ENCODE measurements at places on chromosomes 5 and 9.
A peak's percentile ranks its signal among the peaks of the same experiment; 100 is the strongest.

- DNase-seq, result no peak
These were observed 72.4 kb upstream of the LHFPL2 start for GRCh38 chr5:78720997-78721396.

GRCh38 chr9:126952205-126952977, 37.8 kb downstream of the RALGPS1 start:
- no peak for DNase-seq

GRCh38 chr5:154477382-154478223, 424 bp downstream of the HAND1 start:
- no peak for DNase-seq

GRCh38 chr9:98144631-98145030, 25.6 kb upstream of the TRIM14 start:
- DNase-seq, result no peak

DNA sequence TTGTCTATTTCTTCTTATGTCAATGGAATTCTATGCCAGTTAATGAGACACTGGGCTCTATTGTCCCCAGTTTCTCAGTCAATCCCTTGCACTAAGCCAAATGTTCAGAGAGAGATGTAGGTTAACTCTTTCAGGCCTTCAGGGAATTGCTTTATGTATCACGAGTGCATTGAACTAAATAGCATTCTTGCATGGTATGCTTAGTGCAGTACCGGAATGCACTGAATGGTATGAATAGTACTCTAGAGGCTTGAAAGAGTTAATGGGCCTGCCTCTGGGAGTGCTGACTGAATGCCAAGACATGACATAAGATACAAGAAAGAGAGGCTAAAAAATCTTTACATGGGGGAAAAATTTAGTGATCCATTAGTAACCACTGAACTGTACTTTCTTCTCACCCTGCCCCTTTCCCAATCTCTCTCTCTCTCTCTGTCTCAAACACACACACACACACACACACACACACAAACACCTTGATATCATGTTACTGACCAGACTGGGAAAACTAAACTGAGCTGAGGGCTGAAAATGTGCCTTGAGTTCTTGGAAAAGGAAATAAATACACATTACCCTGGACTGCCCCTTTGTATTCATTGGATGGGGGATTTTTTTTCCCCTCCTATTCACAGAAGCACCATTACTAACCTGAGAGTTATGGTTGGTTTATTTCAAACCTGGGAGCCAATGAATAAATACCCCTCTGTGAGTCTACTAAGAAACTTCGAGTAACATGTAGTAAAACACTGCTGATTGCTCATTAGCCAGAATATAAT, 35.4 kb upstream of the TMC1 start:
- DNase-seq, result no peak

DNA sequence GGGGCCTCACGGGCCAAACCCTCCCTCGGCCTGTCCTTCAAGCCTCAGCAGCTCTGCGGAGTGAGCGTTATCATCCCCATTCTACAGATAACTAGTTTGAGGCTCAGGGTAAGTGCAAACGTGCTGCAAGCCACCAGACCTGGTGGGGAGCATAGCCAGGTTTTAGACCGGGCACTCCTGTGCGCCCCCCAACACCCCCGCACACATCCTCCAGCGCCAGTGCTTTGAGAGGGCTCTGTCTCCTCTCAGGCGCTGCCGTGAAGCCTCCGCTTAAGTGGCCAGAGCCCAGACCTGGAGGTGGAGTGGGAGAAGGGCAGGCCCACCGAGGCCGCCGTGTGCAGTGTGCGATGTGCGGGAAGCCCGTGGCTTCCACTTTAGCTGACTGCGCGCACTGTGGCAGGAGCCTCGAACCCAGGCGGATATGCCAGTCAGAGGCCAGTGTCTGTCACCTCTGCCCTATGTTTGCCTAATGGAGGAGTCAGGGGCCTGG, 1.6 kb upstream of the MGAT1 start:
- peak; percentile 57 for DNase-seq

DNA sequence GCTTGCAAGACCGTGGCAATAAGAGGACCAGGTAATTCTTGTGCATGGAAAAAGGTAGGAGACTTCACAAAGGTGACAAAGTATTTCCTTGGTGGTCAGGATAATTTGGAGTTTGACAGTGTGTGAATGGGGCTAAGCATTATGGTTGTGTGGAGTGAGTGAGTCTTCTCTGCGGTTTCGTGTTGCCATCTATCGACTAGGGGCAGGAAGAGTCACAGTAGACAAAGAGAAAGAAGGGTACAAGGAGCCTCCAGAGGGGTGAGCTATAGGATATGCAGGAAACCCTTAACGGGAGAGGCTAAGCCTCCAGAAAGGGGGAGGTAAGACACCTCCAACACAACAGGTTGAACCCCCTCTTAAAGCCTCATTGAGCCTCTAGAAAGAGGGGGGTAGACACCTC, 64.0 kb upstream of the RANBP6 start:
- DNase-seq, result no peak

- no peak for DNase-seq
These were observed 5.2 kb downstream of the RXRA start for GRCh38 chr9:134331186-134332025.

DNA sequence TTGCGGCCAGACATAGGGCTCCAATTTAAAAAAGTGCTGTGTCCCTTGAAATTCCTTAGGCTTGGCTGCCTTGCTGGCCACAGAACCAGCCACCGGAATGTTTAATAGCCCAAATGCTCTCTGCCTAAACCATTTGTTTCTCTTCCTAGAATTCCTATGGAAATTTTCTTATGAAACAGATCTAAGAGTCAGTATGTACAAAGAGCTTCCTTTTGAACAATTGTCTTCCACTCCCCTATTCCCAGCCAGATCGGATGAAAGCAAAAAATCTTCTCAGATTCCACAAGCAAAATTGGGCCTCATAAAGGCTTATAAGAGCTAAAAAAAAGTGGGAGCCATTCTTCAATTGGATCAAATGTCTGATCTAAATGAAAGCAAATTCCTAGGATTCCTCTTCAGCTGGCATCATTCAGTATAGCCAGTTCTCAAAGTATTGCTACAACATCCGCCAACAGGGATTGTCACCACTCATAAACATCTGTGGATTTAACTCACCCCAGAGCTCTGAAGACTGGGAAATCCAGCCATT, 104.3 kb downstream of the CEMIP2 start:
- DNase-seq, result no peak

- no peak for DNase-seq
These were observed 10.3 kb downstream of the IDNK start for GRCh38 chr9:83633255-83633654.

- DNase-seq, result no peak
These were observed 21.5 kb downstream of the PDGFRB start for GRCh38 chr5:150134198-150134588.

DNA sequence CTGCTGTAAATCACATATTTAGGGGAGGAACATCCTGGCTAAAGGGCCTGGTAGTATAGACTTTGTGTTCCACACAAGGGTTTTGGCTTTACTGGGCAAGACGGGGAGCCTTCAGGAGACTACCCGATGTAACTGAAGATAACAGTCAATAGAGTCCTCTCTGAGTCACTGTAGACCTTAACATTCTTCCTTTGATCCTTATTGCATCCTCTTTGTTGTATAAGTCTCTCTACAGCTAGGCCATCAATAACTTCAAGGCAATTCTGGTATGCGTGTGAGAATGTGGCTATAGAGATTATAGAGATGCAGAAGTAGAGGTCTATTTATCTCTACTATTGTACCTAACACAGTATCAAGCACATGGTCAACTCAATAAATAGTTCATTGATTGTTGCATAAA, 67.3 kb upstream of the STK32A start:
- no peak for DNase-seq

GRCh38 chr5:67156976-67157583, 39.5 kb downstream of the CD180 start:
- peak; percentile 65 for DNase-seq

- peak; percentile 50 for DNase-seq
These were observed at the start of gene ZNF618 for GRCh38 chr9:113876151-113876992. ZNF618 (plus strand) TSS chr9:113876309; CDS start chr9:113876381, 72 bp downstream.

DNA sequence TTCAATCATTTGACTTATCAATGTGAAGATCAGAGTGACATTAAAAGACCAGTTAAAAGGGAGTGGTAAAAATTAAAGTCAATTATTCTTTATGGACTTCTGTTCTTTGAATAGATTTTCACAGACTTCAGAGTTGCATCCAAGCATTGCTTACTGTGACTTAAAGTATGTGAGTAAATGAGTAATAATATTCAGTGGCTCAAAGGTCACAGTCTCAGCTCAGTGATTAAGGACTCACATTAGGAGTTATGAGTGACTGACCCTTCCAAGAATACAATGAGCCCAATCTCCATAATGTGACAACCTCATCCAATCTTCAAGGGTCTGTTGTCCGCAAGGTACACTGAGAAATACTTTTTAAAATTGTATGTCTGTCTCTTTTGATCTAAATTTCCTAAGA, 811.2 kb downstream of the BRINP1 start:
- no peak for DNase-seq

DNA sequence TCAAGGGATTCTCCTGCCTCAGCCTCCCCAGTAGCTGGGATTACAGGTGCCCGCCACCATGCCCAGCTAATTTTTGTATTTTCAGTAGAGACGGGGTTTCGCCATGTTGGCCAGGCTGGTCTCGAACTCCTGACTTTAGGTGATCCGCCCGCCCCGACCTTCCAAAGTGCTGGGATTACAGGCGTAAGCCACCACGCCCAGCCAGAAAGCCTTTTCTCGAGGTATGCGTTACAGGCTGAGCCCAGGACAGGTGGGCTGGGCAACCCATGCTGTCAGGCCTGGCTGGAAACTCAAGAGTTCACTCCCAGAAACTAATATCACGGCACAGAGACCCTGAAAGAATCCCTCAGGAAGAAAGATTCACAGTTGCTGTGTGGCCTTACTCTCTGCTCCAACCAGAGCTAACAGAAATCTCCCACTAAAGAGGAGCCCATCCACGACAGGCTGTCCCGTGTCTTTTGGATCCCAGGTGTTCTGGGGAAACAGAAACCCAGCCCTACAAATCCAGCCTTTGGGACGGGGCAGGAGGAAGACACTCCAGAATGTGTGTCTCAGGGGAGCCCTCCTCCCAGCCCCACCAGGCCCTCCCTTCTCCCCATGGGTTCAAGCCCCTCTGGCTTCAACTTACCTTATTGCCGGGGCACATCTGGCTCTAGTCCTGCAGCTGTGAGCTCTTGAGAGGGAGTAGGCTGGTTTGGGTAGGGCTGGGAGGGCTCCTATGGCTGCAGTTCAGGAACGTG, 400 bp downstream of the TIFAB start:
- DNase-seq, result no peak

DNA sequence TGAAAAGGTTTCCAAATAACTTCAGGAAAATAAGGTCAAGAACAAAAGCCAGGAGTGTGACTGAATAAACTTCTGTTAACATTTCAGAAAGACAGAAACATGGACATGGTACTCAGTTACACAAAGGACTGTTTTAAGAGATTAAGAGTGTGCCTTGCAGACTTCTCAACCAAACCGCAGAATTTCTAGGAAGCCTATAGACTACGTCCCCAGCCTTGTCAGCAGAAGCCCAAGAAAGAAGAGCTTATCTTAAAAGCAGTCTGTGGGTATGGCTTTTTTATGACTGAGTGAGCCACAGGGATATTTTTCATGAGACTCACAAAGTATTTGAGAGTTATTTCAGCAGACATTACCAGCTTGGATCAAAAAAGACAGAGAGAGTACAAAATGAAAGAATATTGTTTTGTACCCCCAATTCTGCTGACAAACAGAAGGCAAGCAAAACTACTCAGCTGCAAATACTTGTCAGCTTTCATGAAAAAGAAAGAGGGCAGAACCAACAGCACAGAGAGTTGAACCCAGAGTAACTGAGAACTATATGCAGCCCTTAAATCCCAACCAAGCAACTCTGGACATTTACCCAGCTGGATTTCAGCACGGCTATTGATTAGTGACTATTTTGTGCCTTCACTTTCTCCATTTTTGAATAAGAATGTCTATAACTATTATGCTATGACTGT, 711.0 kb upstream of the CTNND2 start:
- DNase-seq, result no peak

DNA sequence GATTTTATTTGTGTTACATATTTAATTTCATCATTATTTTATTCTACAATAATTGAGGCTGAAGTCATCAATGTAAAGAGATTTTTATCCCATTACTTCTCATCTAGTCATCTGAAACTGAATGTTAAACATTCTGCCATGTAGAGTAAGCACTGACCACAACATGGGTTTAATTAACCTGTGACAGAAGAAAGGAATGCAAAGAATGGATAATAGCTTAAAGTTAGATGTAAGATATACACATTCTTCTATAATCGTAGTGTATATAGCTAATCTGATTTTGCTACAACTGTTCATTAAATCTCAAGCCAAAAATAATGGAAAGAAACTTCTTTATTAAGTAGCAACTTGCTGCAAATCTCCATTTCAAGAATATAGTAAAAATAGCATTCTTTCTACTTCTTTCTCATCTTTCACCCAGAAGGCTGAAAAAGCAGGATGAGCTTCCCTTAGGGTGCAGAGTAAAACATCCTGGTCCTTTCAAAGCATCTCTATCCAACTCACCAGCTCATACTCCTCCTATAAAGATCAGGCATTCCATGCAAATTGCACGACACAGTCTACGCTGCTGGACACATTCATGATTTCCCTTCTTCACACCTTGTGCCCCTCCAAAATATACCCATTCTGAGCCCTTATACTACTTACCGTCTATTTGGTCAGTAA, 115.2 kb downstream of the EFNA5 start:
- DNase-seq, result no peak

DNA sequence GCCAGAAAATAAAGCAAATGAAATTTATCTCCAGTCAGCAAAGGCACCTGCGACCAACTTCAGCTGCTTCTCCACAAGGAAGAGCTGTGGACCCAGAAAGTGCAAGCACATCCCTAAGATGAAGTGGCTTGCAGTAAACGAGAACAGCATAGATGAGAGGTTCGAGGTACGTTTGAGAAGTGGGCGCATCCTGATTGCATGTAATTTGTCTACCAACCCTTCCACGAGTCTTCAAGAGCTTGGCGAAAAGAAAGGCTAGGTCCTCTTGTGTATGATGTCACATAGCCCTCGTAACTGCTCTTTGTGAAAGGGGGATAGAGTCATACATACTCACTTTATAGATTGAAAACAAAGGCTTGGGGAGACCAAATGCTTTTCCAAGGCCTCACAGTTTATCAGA, 6.0 kb upstream of the LCP2 start:
- peak; percentile 44 for DNase-seq
